Stimulated activated CD4-positive, alpha-beta T cell treated with anti-CD3 and anti-CD28 coated beads, Interleukin-15, amount 100 ng/mL, for 1 hour (primary cell): ENCODE measurements at places on chromosomes 13 and 19.

DNA sequence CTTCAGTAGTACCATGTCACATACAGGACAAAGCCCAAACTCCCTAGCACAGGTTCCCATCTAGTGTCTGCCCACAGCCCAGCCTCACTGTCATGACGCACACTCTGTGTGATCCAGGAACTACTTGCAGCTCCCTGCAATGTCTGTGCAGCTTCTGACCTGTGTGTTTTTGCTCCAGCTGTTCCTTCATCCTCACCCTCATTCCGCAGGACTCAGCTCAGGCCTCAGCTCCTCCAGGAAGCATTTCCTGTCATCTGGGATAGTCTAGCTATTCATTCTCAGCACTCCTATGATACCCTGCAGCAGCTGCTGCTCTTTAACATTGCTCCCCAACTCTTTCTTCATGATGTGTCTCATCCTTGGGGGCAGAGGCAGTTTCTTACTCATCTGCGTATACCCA lies 56.1 kb downstream of the ENOX1 start:
- DNase-seq: no peak

DNA sequence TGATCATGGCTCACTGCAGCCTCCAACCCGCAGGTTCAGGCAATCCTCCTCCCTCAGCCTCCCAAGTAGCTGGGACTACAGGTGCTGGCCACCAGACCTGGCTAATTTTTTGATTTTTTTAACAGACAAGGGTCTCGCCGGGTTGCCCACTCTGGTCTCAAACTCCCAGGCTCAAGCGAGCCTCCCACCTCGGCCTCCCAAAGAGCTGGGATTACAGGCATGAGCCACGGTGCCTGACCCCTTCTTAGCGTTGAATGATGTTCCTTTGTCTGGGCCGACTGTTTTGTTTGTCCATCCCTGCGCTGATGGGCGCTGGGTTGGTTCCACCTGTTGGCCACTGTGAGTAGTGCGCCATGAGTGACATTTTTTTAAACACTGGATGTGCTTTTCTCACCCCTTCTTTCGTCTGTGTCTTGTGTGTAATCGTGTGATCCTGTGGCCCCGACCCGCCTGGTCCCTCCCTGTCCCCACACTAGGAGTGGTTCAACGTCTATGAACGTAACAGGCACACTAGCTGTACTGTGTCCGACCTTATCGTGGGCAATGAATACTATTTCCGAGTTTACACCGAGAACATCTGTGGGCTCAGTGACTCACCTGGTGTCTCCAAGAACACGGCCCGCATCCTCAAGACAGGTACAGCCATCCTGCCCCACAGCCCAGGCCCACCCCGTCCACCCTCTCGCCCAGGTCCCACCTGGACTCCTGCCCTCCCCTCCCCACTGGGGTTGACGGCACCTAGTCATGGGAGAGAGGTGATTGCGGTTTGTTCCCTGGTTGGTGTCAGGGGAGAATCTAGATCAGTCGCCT lies 15.0 kb upstream of the EMC10 start:
- DNase-seq: peak; percentile 11

DNA sequence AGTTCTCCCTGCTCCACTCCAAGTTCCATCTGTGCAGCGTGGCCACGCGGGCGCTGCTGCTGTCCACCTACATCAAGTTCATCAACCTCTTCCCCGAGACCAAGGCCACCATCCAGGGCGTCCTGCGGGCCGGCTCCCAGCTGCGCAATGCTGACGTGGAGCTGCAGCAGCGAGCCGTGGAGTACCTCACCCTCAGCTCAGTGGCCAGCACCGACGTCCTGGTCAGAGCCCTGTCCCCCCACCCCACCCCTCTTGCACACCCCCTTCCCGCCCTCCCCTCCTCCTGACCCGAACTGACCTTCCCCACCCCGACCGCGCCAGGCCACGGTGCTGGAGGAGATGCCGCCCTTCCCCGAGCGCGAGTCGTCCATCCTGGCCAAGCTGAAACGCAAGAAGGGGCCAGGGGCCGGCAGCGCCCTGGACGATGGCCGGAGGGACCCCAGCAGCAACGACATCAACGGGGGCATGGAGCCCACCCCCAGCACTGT lies 11.6 kb downstream of the FUZ start:
- no peak for DNase-seq

DNA sequence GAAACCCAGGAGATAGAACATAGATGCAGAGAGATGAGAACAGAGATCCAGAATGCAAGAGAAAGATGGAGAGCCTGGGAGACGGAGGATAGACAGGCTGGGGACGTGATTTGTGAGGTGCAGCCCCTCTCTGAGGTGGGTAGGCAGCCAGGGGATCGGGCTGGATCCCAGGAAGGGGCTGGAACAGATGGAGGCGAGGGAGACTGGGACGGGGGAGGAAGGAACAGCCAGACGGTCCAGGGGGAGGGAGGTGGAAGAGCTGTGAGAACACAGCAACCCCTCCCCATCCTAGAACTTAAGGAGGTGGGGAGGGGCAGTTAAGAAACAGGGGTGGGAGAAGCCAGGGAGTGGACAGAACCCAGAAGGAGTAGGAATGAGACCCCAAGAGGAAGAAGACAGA lies 3.1 kb downstream of the SLC17A7 start:
- DNase-seq: no peak

DNA sequence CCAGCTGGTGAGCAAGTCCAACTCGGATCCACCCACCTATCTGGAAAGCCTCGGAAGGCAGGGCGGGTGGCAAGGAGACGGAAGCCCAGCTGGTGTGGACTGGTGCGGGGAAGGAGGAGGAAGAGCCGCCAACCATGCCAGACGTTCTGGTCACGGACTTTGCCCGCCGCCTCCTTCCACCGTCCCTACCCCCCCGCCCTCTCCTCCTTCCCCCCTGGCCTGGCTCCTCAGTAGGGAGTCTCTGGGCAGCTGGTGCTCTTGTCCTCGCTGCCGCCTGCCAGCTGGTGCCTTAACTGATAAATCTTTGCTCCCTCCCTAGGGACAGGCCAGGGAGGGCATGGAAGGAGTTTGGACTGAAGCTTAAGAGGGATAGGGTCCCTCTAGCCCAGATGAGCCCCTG lies 4.8 kb downstream of the SYNGR4 start:
- DNase-seq: no peak

GRCh38 chr19:13817018-13817614 lies 21.9 kb downstream of the ZSWIM4 start:
- no peak for DNase-seq

DNA sequence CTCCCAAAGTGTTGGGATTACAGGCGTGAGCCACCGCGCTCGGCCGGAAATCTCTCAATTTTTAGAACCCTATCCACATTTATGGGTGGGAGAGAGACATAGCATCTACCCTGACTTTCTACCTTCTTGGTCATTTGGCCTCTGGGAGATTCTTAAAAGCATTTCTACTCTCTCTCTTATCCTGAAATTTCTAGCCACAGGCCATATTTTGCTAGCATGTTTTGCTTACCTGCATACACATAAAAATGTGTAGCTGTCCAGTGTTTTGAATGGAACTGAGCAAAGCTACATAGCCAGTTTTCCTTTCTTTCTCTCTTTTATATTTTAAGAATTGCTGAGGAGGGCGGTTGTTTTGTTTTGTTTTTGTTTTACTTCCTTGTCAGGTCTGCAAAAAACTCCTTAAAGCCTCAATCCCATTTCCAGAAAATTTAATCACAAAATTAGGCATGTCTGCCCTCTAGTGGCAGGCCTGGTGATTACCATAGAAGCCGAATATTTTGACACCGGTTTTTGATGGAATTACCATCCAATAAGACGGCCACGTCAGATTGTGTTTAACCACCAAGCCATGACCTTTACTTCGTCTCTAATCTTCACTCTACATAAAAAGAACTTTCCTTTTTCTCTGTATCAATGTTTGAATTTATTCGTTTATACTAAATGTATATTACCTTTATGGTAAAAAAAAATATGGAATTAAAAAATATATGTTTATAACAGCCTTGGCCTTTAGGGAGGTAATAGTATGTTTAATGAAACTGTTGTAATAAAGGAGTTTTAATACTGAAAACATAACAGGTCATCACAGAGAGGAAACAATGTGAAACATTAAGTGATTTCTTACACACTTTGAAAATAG lies 34.4 kb upstream of the OXGR1 start:
- DNase-seq: peak; percentile 7

- no peak for DNase-seq
Measured at GRCh38 chr19:17757125-17757524, 5.8 kb downstream of the FCHO1 start.

DNA sequence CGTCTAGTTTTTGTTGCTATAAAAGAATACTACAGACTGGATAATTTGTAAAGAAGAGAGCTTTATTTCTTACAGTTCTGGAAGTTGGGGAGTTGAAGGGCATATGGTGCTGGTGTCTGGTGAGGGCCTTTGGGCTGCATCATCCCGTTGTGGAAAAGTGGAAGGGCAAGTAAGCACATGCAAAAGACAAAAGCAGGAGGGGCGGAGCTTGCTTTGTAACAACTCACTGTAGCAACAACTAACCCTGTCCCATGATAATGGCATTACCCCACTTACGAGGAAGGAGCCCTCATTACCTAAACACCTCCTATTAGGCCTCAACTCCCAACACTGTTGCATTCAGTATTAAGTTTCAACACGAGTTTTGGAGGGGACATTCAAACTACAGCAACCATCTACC lies 7.2 kb upstream of the DNAJC15 start:
- no peak for DNase-seq

DNA sequence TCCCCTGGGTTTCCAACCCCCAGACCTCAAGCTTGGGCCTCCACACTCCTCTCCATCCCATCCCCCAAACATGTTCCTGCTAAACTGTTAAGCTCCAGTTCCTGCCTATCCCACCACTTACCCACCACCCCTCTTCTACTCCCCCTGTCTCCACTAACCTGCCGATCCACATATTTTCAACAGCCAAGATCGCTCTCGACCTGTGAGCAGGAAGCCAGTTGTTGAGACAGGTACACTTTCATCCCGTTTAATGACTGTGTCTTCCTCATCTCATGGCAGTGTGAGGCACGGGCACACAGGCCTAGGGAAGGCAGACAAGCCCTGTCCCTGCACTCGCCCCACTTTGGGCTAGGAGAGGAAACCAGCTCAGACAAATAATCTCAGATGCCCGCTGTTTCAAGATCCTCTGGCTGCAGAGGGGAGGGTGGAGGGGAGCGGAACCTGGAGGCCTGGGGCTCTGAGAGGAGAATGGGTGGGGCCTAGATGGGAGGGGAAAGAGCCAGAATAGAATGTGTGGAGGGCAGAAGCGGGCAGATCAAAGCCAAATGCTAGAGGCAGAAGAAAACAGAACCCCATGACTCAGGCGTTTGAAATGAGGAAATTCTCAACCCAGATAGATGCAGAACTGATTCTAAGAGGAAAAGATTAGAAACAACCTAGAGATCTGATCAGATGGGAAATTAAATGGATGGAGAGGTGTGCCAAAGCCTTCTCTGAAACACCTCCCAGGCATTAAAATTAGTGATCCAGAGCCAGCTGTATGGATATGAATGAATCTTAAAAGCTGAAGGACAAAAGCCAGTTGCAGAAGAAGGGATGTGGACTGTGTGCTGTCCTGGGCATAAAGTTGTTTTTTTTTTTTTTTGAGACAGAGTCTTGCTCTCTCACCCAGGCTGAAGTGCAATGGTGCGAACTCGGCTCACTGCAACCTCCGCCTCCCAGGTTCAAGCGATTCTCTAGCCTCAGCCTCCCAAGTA lies 16.9 kb upstream of the CYP2S1 start:
- DNase-seq: no peak

DNA sequence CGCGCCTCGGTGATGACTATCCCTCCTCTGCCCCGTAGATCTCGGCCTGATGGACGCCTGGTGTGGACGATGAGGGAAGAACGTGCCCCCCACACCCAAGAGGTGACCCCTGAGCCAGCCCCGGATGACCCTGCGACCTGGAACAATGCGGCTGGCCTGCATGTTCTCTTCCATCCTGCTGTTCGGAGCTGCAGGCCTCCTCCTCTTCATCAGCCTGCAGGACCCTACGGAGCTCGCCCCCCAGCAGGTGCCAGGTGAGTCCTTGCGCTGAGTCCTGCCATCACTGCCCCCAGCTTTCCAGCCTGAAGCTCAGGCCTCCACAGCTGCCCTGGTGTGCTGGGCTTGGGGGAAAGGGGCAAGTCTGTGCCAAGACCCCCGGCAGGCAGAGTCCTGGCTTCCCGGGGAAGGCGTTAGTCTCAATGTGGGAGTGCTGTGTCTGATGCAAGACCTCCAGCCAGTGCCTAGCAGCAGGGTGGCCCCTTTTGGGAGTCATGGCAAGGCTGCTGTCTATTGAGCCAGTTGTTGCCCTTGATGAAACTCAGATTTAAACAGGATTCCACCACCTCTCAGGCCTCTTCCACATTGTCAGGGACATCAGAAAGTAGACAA lies 67.5 kb downstream of the CHST8 start:
- no peak for DNase-seq

- no peak for DNase-seq
Measured at GRCh38 chr19:43820098-43820883, 6.8 kb upstream of the ZNF283 start.

- DNase-seq: no peak
Measured at GRCh38 chr19:40724315-40724714, 7.4 kb downstream of the ITPKC start.

DNA sequence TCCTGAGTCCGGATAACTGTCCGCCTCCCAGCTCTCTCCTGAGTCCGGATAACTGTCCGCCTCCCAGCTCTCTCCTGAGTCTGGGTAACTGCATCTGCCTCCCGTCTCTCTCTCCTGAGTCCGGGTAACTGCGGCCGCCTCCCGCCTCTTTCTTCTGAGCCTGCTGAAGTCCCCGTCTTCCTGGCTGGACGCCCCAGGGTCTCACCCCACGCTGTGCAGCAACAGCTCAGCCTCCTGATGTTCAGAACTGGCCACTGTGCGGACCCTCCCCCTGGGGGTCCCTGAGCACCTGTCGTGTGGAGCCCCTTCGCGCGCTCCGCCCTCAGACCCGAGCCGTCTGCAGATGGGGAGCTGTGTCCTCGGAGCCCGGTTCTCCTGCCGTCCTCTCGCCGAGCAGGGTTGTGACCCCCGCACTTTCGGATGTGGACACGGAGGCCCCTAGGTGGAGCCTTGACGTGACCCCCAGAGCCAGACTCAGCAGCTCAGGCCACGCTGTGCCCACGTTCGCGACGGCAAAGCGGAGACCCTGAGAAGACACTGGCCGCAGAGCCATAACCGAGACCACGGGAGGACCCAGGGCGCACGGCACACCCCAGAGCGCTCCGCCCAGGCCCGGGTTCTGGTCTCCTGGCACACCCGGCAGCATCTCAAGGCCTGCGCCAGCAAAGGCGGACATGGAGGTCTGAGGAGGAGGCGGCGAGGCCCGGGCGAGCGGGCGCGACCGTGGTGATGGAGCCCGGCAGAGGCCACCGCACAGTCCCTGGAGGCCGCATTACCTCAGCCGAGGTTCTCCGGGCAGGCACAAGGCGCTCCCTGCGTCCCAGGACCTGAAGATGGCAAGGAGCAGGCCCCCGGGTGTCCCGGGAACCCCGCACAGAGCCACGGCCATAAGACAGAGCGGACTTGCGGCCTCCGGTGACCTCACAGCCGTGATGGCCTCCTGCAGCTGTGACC lies 15.9 kb downstream of the SBNO2 start:
- no peak for DNase-seq
